ENCODE measurements at places on chromosomes 2 and 18.

DNA sequence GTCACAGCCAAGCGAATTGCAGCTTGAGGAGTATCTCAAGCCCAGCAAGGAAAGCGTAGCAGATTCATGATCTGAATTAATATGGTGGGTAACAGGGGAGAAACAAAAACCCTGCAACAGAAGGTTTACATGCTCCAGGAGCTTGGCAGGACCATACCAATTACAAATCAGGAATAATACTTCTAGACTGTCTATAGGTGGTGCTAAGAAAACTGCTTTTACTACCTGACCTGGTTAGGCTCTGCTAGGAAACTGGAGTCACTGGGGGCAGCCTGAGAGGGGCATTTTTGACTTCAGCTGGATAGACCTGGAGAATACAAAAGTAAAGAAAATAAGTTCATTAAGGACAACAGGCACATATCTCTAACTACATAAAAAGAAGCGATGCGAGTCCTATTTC is 24.6 kb upstream of the SPOPL start:
- DNase-seq, result no peak

DNA sequence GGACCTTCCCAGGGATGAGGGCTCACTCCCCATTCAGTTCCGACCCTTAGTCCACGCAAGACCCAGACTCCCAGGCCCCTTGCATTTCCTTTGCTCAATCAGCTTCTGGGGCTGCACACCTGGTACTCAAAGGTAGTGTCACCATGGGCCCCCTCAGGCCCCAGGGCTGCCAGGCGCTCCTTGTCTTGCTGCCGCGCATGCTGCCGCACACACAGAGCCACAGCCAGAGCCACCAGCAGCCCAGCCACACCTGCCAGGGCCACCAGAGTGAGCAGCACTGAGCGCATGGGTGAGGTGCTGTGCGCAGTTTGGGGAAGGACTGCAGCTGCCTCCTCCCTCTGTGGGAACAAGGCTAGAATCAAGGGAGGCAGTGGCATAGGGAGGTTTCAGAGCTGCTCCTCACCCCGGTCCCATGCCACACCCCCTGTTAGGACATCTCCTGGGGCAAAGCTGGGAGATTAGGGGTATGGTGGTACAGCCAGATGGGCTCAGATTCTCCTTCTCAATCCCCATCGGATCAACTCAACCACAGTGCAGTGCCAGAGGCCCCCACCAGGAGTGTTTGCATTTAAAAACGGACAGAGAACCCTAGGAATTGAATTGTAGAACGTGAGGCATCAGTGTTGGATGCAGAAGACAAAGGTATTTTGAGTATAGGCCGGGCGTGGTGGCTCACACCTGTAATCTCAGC is 11.3 kb downstream of the PTPRN start:
- no peak for DNase-seq

- no peak for DNase-seq
Observed at GRCh38 chr18:6069539-6069938, 174.2 kb upstream of the TMEM200C start.

DNA sequence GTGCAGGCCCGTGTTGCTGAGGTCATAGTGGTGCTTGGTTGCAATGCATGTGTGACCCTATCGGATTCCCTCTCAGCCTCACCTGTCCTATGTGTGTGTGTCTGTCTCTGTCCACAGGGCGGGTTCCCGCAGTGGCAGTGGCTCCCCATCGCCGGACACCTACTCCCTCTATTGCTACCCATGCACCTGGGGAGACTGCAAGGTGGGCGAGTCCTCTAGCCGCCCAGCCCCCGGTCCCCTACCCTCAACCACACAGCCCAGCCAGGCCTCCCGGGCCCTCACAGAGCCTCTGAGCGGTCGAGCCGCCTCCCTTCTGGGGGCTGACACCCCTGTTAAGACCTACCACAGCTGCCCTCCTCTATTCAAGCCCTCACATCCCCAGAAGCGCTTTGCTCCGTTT is 14.2 kb downstream of the GAREM2 start:
- no peak for DNase-seq

DNA sequence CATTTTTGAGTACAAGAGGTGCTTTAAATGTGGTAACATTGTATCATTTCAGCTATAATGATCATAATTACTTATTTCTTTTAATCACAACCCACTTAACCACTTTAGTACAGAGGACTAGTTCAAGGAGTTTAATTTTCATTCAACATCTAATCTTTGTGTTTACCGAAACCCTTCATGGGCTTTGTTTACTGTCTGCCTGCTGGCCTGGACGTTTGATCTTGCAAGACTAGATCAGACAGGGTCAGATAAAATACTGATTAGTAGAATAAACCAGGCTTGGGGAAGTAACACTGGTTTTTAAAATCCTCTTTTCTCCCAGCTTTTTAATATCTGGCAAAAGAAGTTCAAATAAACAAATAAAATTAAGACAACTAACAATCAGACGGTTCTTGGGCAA is 93.6 kb downstream of the SATB2 start:
- no peak for DNase-seq

- DNase-seq, result no peak
Observed at GRCh38 chr2:129698593-129698992, 280.9 kb upstream of the RAB6C start.
